ENCODE measurements at places on chromosomes 5 and 9.

DNA sequence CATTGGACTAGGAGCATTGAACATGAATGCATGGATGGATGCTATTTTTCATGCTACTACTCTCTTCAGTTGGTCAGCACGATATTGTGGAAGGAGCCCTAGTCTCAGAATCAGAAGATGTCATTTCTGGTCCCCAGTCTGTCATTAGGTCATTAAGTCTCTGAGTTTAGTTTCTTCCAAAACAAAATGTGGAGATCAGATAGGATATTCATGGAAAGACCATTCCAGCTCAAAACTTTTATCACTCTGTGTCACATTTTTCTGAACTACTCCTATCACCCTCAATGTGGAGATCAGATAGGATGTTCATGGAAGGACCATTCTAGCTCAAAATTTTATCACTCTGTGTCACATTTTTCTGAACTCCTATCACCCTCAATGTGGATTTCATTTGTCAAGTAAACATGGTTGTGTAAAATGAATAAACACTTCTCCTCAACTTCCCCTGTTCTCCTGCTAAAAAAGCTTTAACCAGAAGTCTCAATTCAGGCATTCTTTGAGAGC is 296.8 kb downstream of the MRPS30 start:
- DNase-seq: no peak

- DNase-seq: no peak
Measured at GRCh38 chr9:111450124-111450523, 34.1 kb downstream of the ECPAS start.

GRCh38 chr5:90709323-90710155 is 150.9 kb downstream of the ADGRV1 start:
- peak; percentile 22 for DNase-seq

- no peak for DNase-seq
Measured at GRCh38 chr5:141485321-141486055, 658 bp downstream of the PCDHGC4 start.

- no peak for DNase-seq
Measured at GRCh38 chr5:31107091-31107518, 86.4 kb upstream of the CDH6 start.

DNA sequence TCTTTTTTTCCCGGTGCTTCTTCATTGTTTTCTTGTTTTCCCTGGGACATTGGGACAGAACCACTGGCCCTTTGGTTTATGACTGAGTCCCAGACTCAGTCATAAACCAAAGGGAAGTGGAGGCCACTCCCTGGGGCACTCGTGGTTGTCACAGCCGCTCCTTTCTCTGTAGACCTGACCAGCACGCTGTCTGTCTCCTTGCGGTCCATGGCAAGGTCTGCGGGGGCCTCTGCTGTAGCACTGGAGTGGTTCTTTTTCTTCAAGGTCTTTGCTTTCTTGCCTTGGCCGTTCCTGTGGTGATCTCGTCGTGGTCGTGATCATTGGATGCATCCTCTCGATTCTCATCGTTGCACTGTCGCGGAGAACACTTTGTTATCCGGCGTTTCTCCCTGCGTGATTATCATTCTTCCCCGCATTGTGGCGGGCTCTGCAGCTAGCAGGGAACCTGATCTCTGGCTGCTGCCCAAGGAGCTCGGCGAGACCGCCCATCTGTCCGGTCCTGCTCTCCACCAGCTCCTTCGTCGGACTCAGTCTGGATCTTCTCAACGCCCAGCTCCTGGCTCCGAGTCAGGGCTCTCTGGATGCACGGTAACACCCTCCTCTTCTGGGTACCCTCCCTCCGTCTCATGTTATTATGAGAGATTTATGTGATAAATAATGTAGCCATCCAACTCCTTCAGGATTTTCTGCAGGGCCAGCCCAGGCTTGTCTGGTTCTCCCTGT is 43.5 kb upstream of the MPDZ start:
- no peak for DNase-seq

DNA sequence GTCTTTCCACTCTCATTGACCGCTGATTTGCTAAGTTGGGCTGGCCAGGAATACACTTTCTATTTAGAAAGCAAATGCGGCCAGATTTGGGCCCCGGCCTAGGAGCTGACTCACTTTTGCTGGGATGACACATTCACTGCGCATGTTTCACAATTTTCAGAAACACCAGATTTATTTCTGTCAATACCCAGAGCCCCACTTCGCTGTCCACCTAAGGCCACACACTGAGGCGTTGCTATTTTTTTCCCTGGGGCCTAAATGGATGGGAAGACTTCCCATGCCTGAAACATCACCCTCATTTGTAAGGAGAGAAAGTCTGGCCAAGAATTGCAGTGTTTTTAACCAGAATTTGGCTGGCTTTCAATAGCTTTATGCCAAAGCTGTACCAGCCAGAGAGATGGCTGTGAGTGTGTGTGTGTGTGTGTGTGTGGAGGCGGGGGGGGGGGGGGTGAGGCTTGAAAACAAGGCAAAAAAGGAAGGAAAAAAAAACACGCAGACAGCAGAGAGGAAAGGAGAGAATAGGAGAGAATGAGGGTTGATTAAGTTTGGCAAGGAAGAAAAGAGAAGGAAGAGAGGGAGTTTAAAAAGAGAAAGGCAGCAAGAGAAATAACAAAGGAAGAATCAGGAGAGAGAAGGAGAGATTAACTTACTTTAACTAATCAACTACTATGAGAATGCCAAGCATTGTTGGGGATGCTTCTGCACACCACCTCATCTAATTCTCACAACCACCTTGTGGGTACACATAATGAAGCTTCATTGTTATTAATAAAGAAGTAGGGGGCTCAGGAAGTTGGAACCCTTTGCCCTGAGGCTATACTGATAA is 261.4 kb upstream of the KLF4 start:
- DNase-seq: no peak

DNA sequence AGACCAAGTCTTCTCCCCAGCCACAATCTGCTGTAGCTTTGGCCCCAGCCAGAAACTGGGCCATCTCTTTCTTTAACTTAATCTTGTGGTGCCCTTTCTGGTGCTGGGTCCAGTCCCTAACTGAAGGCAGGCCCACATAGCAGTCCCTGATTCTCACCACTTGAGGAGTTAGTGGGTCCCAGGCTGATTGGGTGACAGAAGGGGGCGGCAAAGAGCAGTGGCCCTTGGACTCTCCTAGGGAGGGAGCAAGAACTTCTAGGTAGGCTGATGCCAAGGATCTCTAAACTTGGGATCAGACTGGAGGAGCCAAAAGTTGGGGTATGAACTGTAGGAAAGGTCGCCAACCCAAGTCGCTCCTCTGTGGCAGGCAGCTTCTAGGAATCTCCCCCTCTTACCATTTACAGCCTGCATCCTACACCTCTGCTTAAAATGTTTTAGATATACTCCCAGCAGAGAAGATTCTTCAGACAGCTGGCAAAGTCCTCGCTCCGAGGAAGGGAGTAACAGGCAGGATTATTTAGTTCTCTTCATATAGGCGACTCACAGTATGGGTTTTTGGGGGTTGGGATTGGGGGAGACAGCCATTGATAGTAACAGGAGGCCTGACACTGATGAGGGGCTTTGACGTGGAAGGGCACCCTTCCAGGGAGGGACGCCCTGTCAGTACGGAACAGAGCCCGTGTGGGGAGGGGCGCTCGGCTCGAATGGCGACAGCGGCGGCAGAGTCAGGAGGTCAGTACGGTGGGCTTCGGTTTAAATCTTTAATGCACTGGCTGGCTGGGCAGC is 2.0 kb upstream of the CCL27 start:
- peak; percentile 62 for DNase-seq

- no peak for DNase-seq
Measured at GRCh38 chr9:3868466-3868865, 342.7 kb upstream of the RFX3 start.

All from HuH-7.5 (cell line).